T-helper 1 cell (primary cell): ENCODE measurements at places on chromosomes 1 and 21.

- no peak for DNase-seq
Observed at GRCh38 chr1:58149271-58149812, 397.2 kb downstream of the OMA1 start.

DNA sequence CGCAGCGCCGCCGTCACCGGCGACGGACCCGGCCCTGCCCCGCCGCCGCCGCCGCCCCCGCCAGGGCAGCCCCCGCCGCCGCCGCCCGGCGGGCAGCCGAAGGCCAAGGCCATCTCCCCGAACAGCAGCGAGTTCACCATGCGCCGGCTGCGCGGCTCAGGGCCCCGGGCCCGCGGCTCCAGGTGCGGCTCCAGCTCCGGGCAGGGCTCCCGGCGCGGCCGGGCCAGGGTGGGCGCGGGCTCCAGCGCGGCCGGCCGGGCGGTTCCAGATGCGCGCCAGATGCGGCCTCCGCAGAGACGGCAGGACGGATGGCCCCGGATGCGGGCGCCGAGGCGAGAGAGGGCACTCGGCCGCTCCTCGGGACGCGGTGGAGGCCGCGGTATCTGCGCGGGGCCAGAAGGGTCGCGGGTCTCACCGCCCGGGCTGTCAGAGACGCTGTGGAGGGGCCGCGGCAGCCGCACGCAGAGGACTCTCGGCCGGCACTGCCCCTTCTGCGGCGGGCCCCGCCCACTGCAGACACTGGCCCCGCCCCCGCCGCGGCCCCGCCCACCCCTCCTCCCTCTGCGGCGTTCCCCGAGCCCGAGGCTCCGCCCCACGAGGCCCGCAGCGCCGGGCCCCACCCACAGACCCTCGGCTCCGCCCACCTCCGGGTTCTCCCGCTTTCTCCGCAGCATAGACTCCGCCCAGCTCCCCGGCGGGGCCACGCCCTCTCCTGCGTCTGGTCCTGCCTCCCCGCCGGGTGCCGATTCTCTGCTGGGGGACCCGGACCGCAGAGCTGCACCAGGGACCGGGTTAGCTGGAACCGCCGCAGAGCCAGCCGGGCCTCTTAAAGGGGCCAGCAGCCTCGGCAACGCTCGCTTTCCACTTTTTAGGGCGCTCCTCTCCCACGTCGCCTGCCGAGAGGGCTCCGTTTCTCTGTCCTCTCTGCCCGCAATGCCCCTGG lies at the start of gene IFFO2:
TSS of gene IFFO2 (minus strand) at position 484 of the 943 bp plus-strand sequence. CDS start at position 140, 344 bp downstream.
- DNase-seq: peak; percentile 93

DNA sequence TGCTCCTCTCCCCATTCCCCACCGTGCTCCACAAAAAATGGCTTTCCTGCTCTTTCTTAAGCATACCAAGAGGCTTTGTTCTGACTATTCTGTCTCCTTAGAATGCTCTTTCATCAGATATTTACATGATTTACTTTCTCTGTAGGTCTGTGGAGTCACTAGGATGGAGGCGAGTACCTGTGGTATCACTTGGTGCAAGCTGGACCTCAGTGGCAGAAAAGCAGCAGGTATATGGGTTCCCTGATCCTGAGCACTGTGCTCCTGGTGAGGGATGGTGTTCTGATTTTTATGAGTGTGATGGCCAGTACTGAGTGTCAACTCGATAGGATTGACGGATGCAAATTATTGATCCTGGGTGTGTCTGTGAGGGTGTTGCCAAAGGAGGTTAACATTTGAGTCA lies 10.0 kb downstream of the C1orf87 start:
- no peak for DNase-seq

GRCh38 chr1:25747046-25747719 lies 52.8 kb upstream of the SELENON start:
- no peak for DNase-seq

DNA sequence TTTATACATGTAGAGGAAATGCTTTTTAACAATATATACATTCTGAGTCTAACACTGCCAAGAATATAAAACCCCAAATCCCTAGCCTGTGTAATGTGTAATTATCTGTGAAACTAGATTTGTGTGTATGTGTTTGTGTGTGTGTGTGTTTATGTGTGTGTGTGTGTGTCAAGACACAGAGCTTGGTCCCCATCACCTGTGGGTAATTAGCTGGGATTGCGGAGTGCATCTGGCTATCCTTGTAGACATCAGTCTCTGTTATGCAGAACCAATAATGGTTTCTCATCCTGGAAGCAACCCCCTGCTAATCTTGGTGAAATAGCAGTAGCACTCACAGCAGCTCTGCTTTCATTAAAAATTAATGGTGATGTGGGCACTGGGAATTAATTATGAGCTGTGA lies 26.3 kb upstream of the ST6GALNAC3 start:
- no peak for DNase-seq

DNA sequence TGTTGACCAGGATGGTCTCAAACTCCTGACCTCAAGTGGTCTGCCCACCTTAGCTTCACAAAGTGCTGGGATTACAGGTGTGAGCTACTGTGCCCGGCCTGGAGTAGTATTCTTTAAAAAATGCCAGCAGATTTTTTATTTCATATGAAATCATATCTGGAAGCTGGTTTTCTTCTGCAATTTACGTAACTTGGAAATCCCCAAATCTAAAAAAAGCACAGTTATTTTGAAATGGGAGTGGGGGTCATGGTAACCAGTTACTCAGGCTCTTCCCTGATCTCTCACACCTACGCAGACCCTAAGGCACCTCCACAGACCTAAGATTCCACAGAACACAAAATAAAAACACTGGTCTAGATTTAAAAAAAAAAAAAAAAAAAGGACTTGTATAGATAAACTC lies 219.8 kb downstream of the DAB1 start:
- DNase-seq: no peak

DNA sequence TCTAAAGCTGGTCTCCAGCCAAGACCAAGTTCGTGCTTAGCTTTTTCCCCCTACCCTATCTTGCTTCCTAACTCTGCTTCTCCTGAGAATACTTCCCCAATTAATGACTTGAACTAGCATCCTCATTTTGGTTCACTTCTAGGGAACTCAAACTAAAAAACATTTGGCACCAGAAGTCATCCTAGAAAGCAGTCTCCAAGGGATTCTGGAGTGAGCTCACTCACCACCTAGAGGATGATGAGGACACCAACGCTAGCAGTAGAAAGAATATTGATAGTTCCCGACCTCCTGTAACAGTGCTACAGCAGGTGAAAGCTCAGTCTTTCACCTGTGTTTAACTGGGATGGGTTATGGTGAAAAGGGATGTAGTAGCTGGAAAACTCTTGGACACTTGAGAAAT lies 4.7 kb upstream of the PSMB2 start:
- DNase-seq: no peak

DNA sequence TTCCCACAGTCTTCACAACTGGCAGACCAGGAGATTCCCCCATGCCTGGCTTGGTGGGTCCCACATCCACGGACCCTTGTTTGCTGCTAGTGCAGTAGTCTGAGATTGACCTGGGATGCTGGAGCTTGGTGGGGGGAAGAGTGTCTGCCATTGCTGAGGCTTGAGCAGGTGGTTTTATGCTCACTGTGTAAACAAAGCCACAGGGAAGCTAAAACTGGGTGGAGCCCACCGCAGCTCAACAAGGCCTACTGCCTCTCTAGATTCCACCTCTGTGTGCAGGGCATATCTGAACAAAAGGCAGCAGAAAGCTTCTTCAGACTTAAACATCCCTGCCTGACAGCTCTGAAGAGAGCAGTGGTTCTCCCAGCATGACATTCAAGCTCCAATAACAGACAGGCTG lies 177.3 kb upstream of the ETV3 start:
- DNase-seq: no peak

- no peak for DNase-seq
Observed at GRCh38 chr1:223161321-223161720, 18.3 kb upstream of the TLR5 start.

- no peak for DNase-seq
Observed at GRCh38 chr1:158809256-158809655, 21.9 kb upstream of the MNDA start.

DNA sequence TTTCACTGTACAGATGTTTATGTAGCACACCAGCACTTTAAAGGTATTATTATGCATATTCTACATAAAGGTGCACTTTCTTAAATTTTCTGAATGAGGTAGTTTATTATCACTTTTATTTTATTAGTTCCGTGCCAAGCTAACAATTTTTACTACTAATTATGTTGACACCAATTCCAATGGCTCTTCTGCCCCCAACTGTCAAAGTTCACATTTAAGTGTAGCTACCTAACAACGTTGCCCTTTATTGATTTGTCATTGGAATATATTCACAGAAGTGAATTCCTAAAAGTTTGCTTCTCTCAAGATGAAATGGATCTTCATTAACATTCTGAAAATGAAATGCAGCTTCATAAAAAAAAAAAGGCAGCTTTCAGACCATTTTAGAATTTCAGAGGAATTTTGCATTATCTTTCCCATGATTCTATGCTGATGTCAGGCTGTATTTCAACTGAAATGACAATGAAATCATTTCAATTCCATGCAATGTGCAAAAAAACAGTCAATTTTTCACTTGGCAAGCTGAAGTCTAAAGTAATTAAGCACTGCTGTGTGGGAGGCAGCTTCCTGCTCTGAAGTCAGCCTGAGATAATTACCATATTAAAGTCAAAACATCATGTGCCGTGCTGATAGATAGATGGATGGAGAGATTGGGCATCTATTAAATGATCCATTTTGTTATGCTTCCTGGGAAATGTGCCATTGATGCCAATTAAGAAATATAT lies 229.2 kb downstream of the TTLL7 start:
- no peak for DNase-seq

DNA sequence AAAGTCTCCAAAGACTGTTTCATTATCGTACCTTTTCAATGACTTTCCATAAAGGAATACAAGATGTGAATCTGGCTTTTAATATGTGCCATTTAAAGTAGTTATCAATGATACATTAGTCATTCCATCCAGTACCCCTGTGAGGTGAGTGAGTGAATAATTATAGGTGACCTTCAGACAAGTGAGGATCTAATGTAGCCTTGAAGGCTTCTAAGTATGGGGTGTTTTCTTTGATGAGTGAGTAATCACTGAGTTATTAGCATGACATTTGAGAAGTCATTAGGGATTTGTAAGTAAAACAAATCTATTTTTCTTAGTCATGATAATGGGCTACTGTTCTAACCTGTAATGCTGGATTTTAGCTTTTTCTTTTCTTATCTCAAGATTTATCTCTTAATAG lies 831.4 kb downstream of the ADGRL2 start:
- no peak for DNase-seq

DNA sequence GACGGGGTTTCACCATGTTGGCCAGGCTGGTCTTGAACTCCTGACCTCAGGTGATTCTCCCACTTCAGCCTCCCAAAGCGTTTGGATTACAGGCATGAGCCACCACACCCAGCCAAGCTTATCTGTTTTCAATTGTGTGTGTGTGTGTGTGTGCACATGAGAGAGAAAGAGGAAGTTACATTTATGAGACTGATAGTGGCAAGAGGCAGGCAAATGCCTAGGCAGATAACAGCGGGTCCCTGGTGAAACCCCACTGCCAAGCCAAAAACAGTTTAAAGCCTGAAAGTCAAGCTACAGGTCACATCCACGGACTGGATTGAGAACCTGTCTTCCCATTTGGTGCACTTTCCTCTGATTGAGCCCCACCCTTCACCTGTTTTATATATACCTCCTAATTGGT lies 35.1 kb upstream of the IFNGR2 start:
- no peak for DNase-seq

DNA sequence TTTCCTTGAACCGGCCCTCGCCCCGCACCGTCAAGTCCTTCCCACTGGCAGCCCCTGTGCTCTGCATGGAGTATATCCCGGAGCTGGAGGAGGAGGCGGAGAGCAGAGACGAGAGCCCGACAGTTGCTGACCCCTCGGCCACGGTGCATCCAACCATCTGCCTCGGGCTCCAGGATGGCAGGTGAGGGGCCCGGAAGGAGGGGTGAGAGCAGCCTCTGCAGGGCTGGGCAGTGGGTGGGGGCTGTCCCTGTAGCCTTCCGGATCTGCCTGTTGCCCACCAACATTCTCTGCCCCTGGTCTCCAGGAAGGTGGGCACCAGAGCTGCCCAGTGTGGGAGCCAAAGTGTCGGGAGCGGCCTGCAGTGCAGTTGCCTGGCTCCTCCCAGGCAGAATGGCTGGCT lies 99.2 kb upstream of the ACTL8 start:
- no peak for DNase-seq

- DNase-seq: no peak
Observed at GRCh38 chr1:26785611-26786436, 1.9 kb upstream of the PIGV start.

DNA sequence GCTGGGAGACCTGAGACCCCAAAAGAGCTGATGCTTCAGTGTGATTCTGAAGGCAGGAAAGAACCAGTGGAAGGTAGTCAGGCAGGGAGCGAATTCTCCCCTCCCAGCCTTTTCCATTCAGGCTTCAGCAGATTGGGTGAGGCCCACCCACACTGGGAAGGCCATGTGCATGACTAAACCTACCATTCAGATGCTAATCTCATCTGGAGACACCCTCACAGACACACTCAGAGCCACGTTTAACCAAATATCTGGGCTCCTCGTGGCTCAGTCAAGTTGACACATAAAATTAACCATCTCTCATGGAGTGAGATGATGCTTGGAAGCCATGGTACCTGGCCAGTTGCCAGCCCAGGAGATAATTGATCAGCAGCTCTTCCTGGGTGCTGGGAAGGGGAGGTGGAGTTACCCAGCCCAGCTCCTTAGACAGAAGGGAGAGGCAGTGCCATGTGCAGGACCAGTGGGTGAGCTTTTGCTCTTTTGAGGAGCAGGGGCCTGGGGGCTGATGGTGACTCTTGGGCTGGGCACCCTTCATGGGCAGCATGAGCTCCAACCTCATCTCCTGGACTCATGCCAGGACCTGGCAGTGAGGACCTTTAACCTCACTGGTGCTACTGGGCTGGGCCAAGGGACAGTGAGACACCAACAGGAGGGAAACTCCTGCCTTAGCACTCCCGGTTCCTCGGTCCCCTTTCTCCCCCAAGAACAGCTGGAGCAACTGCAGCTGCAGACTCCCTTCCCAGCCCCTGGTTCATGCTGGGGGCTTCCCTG lies 89.0 kb upstream of the ACTL8 start:
- DNase-seq: no peak

DNA sequence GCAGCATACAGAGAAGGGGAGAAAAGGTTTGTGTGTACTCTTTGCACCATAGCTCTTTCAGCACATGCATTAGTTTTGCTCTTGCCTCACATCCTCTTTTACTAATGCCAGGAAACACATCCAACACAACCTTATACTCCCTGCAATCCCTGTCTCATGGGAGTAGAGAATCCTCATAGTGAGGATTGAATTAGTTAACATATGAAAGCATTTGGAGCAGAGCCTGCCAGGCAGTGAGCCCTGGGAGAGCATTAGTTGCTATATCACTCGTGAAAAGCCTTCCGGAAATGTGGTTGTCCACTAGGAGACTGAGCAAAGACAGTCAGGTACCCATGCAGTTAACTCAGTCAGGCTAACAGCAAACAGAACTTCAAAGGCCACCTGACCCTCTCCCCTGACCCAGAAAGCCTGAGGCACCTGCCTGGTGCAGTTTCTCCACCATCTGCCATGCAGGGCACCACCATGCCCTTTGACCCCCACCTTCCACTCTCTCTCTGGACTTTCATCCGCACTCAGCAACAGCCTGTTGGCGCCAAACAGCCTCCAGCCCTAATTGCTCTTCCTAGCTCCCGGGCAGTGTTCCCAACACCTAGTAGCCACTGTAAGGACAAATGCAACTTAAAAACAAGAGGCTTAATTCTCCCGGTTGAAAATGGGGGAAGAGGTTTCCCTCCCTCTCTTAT lies 14.9 kb upstream of the AGT start:
- DNase-seq: no peak

- DNase-seq: no peak
Observed at GRCh38 chr21:42503711-42504110, 7.7 kb upstream of the RSPH1 start.

GRCh38 chr1:65688848-65689247 lies 103.8 kb upstream of the PDE4B start:
- DNase-seq: no peak

GRCh38 chr1:8682573-8682972 lies 134.9 kb downstream of the RERE start:
- DNase-seq: no peak
